Fibroblast of skin of back (primary cell): ENCODE measurements at places on chromosomes 4 and X.
A peak's percentile ranks its signal among the peaks of the same experiment; 100 is the strongest.

- DNase-seq: peak; percentile 5
These were observed 460.5 kb upstream of the CNKSR2 start for GRCh38 chrX:20913760-20914159.

DNA sequence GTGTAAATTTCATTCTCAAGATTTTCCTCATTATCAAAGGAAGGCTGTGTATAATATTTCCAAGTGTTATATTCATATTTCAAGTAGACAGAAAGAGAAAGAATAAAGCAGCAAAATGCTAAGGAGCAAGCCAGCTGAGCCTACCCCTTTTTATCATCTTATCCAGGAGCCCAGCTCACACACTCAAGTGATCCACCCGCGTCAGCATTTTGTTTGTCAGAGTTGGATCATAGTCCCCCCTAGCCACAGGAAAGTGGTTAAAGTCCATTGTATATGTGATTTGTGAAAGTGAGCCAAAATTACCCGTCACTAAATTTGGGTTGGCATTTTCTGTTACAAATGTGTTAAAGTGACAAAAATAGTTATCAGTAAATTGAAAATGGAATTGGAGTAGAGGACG lies 289.3 kb upstream of the CTSO start:
- DNase-seq: no peak

GRCh38 chr4:86011117-86011516 lies 348.7 kb downstream of the MAPK10 start:
- peak; percentile 96 for DNase-seq

DNA sequence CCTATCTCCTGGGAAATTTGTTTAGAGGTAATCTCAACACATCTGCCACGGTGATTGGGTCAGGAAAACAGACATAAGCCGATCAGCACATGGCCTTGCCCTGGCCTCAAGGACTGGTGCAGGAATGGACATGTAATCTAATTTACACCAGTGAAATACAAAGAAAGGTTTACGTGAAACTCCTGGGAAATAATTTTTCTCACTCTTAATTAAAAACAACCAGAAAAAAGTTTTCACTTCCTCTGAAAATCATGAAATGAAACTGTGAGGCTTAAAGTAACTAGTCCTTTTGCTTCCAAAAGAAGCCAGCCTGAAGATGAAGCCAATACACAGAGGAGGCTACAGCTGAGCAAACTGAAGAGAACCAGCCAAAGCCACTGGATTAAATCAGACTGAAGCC lies 154.1 kb upstream of the FAM241A start:
- no peak for DNase-seq

- peak; percentile 75 for DNase-seq
These were observed 13.1 kb upstream of the SULT1B1 start for GRCh38 chr4:69773484-69773883.

DNA sequence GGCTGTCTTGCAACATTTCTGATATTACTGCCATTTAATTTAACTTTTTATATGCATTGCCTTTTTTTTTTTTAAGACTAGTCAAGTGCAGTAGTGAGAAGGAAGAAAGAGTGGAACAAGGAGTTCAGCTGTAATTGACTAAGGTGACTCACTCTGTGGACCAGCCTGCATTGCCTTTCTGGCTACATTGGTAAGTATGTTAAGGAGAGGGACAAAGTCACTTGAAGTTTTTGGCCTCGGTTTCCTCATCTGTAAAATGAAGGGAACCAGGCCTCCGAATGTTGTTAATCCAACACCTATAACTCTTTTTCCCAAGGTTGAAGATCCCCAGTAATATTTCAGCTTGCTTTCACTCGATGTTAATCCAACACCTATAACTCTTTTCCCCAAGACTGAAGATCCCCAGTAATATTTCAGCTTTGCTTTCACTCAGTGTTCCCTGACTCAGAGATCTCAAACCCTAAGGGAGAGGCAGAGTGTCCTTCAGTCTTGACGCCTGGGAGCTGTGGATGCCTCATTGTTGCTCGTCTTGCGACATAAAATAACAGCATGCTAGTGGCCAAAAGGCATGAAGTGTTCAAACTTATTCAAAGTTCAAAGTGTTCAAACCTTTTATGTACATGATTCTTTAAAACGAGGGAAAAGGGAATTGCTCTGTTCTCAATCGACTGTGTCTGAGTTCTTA lies 102.0 kb downstream of the SORBS2 start:
- DNase-seq: peak; percentile 77

GRCh38 chr4:7970361-7970946 lies 30.8 kb upstream of the AFAP1 start:
- DNase-seq: no peak

- no peak for DNase-seq
These were observed 46.9 kb upstream of the TLL1 start for GRCh38 chr4:165826166-165826565.
